ENCODE measurements at places on chromosomes 12 and 14.
A peak's percentile ranks its signal among the peaks of the same experiment; 100 is the strongest.

DNA sequence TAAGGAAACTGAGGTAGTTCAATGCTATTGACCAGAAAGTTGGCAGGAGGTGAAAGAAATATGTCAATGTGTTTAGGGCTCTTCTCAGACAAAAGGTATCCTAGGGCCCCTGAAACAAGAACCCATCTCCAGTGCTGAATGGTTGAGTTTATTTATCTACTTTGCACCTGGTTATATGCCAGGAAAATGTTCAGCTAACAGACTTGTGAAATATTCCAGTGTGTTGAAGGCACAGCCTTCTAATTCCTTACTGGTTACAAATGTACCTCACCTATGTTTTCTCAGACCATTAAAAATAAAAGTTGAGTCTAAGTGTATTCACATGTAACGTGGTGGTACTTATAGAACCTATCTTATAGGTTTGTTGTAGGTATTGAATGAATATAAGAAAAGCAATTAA is 511.7 kb upstream of the SEL1L start:
- DNase-seq: no peak

- DNase-seq: peak; percentile 66
Observed at GRCh38 chr12:25130741-25131188, 64.2 kb downstream of the DNAI7 start.

DNA sequence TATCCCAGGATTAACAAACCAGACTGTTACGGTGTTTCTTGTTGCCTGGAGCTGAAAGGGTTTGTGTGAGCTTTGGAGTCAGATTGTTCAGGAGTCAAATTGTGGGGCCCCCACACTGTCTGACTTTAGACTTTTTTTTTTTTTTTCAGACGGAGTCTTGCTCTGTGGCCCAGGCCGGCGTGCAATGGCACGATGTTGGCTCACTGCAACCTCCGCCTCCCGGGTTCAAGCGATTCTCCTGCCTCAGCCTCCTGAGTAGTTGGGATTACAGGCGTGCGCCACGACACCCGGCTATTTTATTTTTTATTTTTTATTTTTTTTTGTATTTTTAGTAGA is 847 bp downstream of the TSFM start:
- DNase-seq: no peak

DNA sequence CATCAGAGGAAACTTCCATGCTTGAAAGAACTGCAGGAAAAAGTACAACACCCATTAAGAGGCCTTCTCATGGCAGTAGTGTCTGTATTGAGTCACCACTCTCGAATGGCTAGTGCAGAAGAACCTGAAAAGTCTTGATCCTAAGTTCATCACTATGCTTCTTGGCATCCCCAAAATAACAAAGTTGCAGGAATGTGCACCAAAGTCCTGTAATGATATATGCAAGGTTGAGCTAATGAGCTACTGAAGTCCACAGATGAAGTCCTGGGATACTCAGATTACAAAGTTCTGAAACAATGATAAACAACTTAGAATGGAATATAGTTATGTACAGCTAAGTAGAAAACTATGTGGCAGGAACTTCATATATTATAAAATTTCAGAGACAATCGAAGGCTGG is 545.4 kb downstream of the FOXG1 start:
- peak; percentile 3 for DNase-seq

DNA sequence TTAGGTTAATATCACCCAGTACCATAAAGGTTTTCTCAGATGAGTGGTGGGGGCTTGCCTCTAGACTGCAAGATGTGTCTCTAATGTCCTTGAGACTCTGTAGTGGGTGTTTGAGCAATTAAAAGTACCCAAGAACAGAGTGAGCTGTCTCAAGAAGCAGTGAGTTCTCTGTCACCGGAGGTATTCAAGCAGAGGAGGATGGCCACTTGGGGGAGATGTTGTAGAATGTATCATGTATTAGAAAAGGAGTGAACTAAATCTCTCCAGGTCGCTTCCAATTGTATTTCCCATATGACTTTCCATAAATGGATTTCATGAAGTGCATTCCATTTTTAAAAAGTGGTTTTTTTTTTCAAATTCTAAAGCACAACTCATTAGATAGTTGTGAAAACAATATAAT is 35.0 kb downstream of the SLC17A8 start:
- no peak for DNase-seq

GRCh38 chr12:450438-450837 is 9.3 kb upstream of the B4GALNT3 start:
- no peak for DNase-seq

- no peak for DNase-seq
Observed at GRCh38 chr12:116919706-116920485, 9.1 kb downstream of the FBXW8 start.

GRCh38 chr14:104639885-104640548 is 35.4 kb upstream of the TMEM179 start:
- peak; percentile 58 for DNase-seq

DNA sequence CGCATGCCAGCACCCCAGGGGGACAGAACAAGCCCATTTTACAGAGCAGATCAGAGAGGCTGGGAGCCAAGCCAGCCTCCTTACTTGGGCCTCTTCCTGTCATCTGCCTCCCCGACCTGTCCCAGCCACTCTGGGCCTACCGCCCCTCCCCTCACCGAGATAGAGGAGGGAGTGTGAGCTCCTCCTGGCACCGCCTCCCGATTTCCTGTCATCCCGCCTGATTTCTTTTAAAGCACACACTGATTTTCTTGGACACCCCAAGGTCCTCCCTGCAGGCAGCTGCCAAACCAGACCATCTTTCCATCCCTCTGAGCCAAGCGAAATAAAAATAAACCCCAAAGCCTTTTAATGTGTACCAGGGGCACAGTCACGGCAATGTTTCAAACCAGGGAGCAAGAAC is 108.4 kb downstream of the RFLNA start:
- DNase-seq: no peak

- DNase-seq: no peak
Observed at GRCh38 chr12:18549598-18549997, 188.2 kb downstream of the PLCZ1 start.

DNA sequence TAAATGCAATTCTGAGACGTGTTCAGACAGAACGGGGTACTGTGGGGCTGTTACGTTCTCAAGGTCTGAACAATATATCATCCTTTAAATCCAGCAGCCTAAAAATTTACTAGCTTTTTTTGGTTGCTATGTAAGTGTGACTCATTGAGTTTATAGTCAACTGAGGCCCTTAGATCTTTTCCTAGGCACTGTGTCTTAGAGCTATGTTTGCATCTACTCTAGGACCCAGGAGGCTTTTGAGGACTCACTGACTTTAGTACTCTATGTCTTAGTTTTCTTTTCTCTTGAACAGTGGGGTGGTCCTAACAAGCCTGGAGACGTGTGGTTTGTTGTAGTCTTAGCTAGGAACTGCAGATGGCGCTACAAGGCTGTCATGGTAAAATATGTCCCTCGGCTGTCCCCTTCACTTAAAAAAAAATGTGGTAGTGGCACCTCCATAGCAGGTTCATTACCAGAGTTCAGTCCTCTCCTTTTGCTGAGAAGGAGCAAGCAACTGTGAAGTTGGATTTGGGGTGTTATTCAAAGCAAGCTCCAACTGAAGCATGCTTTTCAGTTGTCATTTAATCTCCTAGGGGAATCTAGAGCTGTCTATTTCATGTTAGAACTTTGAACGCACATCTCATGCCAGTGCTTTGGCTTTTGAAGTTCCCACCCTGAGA is 8.7 kb upstream of the SPATS2 start:
- peak; percentile 83 for DNase-seq

GRCh38 chr14:68793734-68794129 is 865 bp upstream of the ZFP36L1 start:
- no peak for DNase-seq

DNA sequence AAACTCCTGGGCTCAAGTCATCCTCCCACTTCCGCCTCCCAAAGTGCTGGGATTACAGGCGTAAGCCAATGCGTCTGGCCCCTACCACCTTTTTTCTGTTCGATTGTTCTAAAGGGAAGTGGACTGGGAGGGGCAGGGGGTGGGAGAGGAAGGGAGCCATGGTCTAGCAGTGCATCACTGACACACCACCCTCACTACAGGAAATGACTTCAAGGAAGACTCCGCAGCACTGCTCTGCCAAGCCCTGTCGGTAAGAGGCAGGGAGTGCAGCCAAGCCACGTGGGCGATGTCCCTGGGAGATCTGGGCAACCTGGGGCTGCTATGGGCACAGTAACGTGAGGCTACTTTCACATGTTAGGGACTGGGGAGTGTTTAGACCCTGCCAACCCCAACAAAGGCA is 18.0 kb downstream of the LRRC74A start:
- DNase-seq: peak; percentile 86

DNA sequence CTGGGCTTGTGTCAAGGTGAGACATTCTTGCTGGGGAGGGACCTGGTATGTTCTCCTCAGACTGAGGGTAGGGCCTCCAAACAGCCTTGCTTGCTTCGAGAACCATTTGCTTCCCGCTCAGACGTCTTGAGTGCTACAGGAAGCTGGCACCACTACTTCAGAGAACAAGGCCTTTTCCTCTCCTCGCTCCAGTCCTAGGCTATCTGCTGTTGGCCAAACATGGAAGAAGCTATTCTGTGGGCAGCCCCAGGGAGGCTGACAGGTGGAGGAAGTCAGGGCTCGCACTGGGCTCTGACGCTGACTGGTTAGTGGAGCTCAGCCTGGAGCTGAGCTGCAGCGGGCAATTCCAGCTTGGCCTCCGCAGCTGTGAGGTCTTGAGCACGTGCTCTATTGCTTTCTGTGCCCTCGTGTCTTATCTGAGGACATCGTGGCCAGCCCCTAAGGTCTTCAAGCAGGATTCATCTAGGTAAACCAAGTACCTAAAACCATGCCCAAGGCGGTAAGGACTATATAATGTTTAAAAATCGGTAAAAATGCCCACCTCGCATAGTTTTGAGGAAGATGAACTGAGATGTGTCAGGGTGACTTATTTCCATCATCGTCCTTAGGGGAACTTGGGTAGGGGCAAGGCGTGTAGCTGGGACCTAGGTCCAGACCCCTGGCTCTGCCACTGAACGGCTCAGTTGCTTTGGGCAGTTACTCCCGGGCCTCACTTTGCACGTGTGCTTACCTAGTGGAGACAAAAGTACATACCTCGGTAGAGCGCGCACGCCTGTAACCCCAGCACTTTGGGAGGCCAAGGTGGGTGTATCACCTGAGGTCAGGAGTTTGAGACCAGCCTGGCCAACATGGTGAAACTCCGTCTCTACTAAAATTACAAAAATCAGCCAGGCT is 4.3 kb downstream of the GAPDH start:
- DNase-seq: no peak

- DNase-seq: no peak
Observed at GRCh38 chr12:65586796-65587195, 237.5 kb upstream of the HMGA2 start.

- DNase-seq: peak; percentile 60
Observed at GRCh38 chr12:113007166-113007565, 28.8 kb downstream of the OAS2 start.

DNA sequence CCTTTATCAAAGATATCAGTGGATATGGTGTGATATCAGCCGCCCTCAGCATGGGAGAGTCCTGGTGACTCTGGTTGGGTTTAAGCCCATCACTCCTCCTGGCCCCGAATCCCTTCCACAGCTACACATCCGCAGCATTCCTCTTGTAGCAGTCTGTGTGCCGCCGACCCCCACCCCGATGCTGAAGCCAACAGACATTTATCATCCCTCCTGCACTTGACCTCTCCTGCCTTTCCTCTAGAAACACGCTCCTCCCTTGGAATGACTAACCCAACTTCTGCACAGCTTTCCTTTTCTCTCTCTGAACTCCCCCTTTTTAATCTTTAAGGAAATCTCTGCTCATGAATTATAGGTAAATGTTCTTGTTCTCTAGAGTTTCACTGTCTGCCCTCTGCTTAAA is 250.9 kb upstream of the FOXN3 start:
- peak; percentile 17 for DNase-seq

GRCh38 chr12:89156862-89157262 is 195.4 kb downstream of the DUSP6 start:
- DNase-seq: peak; percentile 68

DNA sequence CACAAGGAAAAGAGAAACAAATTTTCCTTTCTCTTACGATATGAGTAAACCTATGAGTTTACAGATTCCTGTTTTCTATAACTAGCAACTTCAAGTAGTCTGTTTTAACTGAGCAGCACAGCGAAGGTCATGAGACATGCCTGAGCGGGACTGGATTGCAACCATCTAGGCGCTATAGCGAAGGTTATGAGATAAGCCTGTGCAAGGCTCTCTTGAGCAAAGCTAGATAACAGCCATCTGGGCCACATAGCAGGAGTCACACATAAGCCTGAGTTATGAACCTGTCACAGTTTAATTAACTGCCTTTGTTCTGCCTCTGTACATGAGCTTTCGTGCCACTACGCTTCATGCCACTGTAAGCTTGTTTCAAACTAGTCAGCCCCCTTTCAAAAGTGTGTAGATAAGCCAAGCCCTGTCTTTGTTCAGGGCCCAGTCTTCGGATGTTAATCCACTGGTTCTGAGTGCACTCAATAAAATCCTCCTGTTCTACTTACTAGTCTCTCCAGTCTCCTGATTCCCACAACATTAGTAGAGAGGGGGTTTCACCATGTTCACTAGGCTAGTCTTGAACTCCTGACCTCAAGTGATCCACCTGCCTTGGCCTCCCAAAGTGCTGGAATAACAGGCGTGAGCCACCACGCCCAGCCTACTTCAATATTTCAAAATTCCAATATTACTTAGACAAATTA is 47.1 kb downstream of the SEC23A start:
- no peak for DNase-seq

- DNase-seq: no peak
Observed at GRCh38 chr14:23248601-23249000, 10.9 kb downstream of the RNF212B start.

DNA sequence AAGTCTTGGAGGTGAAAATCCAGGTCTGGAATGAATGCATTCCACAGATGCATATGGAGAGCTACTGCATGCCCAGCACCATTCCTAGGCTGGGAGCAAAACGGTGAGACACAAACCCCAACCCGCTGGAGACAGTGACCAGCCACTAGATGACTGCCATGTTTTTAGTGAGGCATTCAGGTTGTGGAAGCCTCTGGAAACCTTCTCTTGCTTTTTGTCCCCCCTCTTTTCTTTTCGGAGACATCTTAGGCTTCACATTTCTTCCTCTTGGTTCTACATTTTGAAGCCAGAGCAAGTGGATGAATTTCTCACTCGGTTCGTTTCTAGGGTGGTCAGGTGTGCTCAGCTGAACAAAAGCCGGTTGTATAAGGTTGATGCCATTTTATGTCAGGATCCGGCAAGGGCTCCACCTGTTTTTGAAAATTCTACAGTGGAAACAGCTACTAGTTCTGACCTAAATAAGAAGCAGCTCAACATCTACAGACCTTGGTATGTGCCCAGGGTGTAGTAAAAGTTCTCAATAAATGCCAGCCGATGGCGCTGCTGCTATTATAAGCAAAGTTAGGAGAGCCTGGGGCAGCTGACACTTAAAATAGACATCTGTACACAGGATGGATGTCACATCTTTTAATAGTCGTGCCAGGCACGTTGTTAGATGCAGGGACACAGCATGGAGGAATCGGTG is 1.8 kb upstream of the ZNF839 start:
- peak; percentile 20 for DNase-seq

DNA sequence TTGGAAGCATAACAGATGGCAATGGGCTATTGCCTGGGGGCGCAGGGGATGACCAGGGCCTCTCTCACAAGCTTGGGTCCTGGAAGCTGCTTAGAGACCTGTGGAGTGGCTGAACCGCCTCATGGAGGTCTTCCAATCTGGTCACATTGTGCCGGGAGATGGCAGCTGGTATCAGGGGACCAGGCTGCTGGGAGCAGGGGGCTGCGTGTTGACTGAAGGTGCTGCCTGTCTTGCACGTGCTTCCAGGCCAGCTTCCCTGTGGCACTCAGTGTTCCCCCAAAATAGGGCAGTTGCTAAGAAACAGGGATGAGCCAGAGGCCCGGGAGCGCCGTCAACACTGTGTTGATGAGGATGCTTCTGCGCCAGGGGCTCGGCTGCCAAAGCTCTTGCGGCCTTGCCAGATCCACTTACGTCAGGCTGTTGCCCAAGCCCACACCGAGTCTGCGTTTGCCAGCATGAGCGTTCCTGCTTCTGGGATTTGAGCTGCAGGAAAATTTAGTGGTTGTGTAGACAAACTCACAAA is 39.8 kb downstream of the ELK3 start:
- peak; percentile 99 for DNase-seq

Data from fibroblast of pulmonary artery (primary cell).